Panc1 (cell line): ENCODE measurements at places on chromosomes 7 and 10. TPM values are rescaled to one million over a fixed set of nuclear protein-coding genes. Genes with fewer than 3 reads are reported as not detected.

The BMPER gene
- total RNA-seq, result not detected

The FRMD4A gene
- total RNA-seq, result 7.1 TPM

The ERVW-1 gene
- not detected for total RNA-seq

The TMEM213 gene
- total RNA-seq, result not detected

The CNPY1 gene
- not detected for total RNA-seq

The ANKRD1 gene
- total RNA-seq, result 0.26 TPM

The NKX1-2 gene
- 0.15 TPM for total RNA-seq

The EBLN1 gene
- not detected for total RNA-seq

The WNT8B gene
- total RNA-seq, result not detected

The CFAP46 gene
- 1.6 TPM for total RNA-seq

The PCLO gene
- 1.1 TPM for total RNA-seq

The LEP gene
- not detected for total RNA-seq

The PRLHR gene
- not detected for total RNA-seq

The PPP1R3C gene
- 1.2 TPM for total RNA-seq

The FAM24B gene
- 21.3 TPM for total RNA-seq

The BBIP1 gene
- 55.2 TPM for total RNA-seq

The CLCN1 gene
- total RNA-seq, result 0.15 TPM

The BTBD16 gene
- total RNA-seq, result 0.82 TPM

The DKK1 gene
- 563 TPM for total RNA-seq

The ADAP1 gene
- total RNA-seq, result 3.1 TPM

The IDI2 gene
- total RNA-seq, result not detected

The PNLIP gene
- total RNA-seq, result 1.5 TPM

The HABP2 gene
- 0.13 TPM for total RNA-seq

The ZMYND11 gene
- total RNA-seq, result 37.5 TPM

The AGAP6 gene
- total RNA-seq, result 14.4 TPM

The WNT16 gene
- 0.39 TPM for total RNA-seq

The SFRP4 gene
- 0.74 TPM for total RNA-seq

The PHTF2 gene
- 61.5 TPM for total RNA-seq

The TAS2R5 gene
- total RNA-seq, result 0.77 TPM

The CHST3 gene
- 44.6 TPM for total RNA-seq

The HUS1 gene
- total RNA-seq, result 72.7 TPM
